SJSA1 (cell line): ENCODE measurements at places on chromosomes 1 and 21. TPM values are rescaled to one million over a fixed set of nuclear protein-coding genes. Genes with fewer than 3 reads are reported as not detected.

The ALDH4A1 gene
- total RNA-seq, result 5.6 and 10.8 TPM in 2 replicates

The ZMYND12 gene
- not detected in 2 replicates for total RNA-seq

The OR10Z1 gene
- not detected in 2 replicates for total RNA-seq

The GJA9 gene
- total RNA-seq, result not detected in 2 replicates

The RHD gene
- not detected in 2 replicates for total RNA-seq

The KLF17 gene
- not detected in 2 replicates for total RNA-seq

The DNALI1 gene
- total RNA-seq, result 0.28 and 1.0 TPM in 2 replicates

GRCh38 chr1:230549625-230550024, 92.7 kb upstream of the COG2 start:
- DNase-seq, result no peak

DNA sequence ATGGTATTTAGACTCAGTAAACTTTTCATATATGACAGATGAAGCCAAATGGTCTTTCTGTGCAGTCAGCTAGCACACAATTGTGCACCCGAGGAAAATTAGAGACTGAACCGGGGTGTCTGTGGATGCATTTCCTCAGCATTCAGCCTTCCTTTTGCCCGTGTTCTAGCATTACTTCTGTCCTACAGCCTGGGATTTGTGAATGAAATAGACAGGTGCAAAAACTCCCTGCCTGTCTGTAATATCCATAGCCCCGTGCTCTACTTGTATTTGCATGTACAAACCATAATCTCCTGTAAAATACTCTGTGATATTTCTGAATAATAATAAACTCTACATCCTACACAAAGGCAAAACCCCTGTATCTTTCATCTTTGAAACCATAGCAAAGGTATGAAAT, 64.8 kb upstream of the LGALS8 start:
- DNase-seq, result no peak

DNA sequence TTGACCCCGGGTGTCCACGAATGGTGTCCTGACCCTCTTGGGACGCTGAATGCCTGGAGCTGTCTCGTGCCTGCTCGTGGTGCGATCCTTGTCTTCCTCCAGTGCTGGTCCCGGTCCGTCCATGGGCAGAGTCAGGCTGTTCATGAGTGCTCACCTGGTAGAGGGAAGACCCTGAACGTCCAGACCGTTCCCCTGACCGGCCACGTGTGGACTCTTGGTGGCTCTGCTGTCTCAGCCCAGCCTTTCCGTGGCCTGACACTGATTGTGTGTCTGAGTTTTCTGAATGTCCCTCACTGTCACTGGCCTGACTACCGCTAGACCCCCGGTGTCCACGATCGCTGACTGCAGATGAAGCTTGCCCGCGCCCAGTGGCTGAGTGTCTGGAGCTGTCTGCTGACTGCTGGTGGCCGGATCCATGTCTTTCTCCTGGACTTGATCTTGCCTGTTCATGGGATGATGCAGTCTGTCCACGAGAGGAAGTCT, 11.7 kb downstream of the FLG start:
- no peak for DNase-seq

DNA sequence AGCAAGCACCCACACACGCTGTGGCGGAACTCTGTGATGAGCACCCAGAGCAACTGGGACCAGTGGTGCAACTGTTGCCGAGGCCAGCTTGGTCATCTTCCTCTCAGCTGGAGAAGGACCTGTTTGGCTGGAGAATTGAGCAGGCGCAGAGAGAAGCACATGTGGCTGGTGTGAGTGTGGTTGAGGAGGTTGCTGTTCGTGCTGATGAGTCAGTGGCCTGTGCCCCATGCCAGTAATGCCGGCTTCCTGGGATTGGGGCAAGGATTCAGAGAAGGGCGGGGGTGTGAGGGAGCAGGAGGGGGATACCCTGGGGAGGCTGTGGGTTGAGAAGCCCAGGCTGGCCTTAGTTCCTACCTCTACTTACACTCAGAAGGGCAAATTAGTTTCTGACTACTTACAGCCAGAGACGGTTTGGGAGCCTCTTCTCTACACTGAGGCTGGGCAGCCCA, 57.5 kb upstream of the EPS8L3 start:
- DNase-seq, result peak; percentile 70

DNA sequence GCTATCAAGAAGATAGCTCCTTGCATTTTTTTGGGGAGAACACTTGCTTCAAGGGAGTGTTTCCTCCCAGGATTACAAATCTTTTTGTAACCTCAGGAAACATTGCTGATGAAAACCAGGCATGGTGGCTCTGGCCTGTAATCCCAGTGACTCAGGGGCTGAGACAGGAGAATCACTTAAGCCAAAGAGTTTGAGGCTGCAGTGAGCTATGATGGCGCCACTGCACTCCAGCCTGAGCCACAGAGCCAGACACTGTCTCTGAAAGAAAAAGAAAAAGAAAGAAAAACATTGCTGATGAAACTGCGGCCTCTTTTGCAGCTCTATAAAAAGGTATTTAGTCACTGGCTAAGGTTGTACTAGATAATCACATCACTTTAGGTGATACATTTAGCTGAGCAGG, 7.3 kb downstream of the RNU1-2 start:
- DNase-seq, result peak; percentile 46

- DNase-seq, result no peak
Measured at GRCh38 chr1:109721042-109721441, 9.0 kb downstream of the GSTM5 start.

DNA sequence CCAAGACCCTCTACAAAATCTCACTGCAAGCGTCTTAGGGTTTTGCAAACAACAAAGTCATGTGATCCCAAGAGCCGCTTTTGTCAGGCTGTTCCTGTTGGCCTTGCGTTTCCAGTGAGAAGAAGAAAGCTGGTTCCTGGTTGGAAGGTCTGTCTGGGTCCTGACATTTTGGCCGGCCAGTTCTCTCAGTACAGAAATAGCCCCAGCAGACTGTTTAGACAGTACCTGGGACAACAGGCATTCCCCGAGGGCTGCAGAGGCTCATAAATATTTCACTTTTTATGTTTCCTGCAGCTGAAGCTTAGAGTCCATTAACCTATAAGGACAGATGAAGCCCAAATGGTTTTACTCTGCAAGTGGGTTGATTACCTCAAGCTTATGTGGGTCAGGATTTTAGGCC, 8.6 kb downstream of the GPR137B start:
- DNase-seq, result no peak

DNA sequence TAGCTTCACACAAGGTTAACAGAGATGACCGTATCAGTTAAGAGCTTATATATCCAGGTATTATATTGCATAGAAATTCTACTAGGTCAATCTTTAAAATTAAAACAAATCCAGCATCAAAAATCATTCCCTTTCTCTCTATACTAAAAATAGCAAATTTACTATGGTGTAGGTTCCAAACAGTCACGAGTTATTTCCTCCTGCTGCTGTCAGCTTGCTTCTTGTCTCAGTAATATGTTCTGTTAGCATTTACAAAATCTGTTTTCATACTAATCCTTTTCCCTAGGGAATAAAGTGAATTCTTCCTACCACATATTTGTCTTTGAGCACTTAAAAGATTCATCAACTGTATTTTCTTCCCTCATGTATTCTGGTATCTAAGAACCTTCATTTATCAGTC, 2.5 kb downstream of the WDR26 start:
- DNase-seq, result no peak

DNA sequence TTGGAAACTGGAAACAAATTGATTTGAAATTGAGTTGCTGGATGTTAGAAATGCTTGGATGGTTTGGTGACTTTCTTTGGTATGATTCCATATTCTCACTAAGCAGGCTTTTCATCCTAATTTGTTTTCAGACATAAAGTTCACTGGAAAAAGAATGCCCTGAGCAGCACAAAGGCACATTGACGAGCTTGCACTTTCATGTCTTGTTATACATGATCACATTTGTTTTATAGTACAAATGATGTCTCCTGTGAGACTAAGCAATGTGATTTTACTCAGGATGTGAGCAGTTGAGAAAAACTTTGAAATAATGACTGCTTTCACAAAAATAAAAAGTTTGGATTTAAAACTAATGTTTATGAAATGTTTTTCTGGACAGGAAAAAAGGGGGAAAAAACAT, 63.6 kb downstream of the KCNT2 start:
- no peak for DNase-seq

DNA sequence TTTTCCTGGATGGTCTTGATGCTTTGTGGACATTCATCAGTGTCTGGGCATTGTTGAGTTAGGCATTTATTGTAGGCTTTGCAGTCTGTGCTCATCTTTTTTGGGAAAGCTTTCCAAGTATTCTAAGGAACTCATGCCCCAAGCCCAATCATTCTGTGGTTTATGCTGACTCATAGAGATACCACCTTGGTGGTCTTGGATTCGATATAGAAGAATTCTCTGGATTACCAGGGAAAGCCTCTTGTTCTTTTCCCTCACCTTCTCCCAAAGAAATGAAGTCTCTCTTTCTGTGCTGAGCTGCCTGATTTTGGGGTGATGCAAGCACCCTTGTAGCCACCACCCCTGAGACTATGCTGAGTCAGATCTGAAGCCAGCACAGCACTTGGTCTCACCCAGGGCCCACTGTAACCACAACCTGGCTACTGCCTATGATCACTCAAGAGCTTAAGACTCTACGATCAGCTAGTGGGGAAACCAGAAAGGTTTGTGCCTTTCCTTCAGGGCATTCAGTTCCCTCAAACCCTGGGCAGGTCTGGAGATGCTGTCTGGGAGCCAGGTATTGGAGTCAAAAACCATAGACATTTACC, 422.6 kb downstream of the NUF2 start:
- DNase-seq, result no peak

DNA sequence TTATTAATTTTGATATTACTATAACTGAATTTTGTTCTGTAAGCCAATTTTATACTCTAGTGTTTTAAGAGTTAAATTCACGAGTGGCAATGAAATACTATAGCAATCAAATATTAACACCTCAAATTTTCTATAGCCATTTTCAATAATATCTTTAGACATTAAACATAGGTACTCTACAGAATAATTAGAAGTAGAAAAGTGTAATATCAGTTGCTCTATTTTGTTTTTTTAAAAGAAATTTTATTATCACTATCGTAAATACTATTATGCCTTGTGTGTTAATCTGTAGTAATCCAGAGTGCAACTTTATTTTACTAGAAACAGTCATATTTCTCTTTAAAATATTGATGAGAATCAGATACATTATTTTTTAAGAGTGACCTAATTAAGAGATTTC, 691.2 kb downstream of the USP25 start:
- no peak for DNase-seq

GRCh38 chr1:116332451-116332850, 40.6 kb upstream of the ATP1A1 start:
- DNase-seq, result no peak

DNA sequence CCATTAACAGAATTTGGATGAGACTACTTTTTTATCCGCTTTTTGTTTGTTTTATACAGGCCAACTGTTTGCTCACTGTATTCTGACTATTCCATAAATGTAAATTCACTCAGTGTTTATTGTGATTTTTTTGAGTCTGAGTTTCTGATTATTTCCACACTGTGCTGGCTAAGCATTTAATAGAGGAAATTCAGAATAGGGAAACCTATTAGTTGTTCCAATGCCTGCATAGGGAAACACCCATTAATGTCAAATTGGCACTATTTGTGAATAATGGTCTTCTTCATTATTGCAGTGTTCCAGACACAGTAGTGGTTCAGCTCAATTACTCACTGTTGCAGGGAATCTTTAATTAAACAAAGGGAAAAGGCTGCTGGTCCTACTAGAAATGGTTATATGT, 174.7 kb upstream of the SGIP1 start:
- DNase-seq, result no peak

DNA sequence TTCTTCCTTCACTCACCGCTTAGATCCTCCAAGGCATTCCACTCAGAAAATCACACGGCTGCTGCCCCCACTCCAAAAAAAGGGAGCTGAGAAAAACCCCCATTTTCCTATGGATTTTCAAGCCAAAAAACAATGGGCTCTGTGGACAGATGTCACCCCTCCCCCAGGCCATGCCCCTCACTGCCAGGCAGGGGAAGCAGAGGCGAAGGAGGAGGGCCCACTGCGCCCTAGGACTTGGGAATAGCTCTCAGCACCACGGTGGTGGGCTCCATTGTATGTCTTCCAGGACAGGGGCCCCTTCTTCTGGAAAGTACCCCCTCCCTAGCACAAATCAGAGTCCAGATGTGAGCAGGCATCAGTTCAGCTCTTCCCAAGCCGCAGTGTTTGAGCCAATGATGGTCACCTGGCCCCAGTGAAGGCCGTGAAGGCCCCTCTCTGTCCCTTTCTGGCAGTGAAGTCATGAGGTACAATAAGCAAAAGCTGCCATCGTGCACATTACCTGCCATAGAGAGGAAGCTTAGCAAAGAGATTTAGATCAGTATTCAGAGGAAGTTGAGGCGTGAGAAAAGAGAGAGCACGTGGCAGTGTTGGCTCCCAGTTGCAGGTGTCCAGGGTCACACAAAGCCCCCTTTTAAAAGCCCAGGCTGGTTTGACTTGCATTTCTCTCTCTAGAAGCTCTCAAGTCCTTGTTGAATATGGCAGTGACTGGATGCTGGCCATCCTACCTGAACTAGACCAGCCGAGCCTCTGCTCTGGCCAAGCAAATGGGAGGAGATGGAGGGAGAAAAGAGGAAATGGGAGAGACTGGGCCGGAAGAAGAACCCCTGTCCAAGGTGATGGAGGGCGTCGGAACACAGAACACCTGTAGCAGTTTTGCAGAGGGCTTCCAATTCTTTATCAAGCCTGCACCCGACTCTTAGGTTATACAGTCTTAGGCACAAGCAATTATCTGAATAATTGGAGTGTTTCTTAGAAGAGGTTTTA, 149.0 kb downstream of the TOMM20 start:
- no peak for DNase-seq

DNA sequence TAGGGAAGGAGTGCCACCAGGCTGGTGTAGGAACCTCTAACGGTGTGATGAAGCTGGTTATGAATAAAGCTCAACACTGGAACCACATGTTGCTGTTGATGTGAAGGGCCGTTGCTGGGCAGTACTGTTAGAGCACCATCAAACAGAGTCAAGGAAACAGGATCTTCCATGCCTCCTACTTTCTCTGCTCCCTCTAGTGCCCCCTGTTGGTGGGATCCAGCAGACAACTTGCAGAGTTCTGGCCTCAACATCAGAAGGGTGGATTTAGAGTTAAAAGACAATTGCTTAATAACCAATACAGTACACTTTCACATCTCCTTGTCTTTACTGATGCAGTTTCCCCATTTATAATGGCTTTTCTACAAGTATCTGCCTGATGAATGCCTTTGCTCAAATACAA, 336.4 kb downstream of the NTNG1 start:
- no peak for DNase-seq

DNA sequence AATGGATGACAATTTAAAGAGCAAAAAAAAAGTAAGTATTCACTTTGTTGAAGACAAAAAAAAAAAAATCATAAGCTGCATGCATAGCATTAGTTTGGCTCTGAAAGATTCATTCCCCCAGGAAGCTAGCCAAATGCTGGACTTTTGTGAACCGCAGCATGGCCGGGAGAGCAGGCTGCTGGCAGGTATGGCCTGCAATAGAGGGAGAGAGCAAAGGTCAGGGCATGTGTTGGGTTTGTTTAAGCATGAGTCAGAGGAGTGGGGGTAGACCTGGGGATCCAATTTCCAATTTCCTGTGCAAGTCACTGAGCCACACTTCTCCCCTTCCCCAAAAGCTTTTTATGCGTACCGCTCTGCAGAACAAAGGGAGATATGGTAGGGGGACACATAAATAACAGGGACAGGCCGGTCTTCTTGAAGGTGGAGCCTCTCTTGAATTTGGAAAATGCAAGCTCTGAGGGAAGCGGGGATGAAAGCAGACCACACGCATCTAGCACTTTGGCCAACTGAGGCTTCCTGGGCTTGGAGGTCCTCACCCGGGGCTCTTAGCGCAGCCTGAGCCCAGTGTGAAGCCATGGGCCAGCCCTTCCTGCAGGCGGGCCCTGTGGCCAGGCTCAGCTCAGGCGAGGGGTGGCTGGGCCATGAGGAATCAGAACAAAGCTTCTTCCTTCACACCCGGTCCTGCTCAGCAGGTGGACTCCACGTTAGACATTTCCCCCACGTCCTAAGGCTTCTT, 171.1 kb downstream of the TOMM20 start:
- peak; percentile 39 for DNase-seq
